ENCODE measurements at places on chromosomes 12 and 14.

DNA sequence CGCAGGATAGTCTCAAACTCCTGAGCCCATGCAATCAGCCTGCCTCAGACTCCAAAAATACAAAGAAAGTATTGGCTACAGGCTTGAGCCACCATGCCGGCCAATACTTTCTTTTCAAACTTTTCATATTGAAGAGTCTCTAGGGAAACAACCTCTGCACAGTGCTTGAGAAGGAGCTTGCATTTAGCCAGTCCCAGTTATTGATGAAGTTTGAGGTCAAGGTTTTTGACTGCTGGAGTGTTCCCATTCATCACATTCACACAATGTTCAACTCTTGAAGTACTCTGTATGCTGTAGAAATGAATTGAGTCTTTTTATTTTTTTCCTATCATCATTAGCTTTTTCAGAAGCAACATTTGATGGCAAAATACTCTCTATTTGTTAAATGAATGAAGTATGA lies 355.8 kb upstream of the E2F7 start:
- DNase-seq = no peak

DNA sequence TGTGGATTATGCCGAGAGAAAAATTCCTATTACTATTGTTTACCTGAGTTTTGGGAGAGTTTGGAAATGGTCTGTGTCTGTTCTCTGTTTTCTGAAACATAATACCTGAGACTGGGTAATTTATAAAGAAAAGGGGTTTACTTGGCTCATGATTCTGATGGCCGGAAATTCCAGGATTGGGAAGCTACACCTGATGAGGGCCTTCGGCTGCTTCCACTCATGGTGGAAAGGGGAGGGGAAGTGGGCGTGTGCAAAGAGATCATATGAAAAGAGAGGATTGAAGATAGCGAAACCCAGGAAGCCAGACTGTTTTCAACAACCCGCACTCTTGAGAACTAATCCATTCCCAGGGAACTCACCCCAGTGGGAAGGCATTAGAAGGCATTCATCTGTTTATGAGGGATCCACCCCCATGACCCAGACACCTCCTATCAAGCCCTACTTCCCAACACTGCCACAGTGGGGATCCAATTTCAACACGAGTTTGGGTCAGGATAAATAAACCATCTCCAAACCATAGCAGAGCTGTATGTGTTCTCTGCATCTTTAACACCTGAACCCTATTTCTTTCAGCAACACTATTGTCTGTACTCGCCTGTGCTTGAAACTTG lies 51.1 kb downstream of the APAF1 start:
- no peak for DNase-seq

DNA sequence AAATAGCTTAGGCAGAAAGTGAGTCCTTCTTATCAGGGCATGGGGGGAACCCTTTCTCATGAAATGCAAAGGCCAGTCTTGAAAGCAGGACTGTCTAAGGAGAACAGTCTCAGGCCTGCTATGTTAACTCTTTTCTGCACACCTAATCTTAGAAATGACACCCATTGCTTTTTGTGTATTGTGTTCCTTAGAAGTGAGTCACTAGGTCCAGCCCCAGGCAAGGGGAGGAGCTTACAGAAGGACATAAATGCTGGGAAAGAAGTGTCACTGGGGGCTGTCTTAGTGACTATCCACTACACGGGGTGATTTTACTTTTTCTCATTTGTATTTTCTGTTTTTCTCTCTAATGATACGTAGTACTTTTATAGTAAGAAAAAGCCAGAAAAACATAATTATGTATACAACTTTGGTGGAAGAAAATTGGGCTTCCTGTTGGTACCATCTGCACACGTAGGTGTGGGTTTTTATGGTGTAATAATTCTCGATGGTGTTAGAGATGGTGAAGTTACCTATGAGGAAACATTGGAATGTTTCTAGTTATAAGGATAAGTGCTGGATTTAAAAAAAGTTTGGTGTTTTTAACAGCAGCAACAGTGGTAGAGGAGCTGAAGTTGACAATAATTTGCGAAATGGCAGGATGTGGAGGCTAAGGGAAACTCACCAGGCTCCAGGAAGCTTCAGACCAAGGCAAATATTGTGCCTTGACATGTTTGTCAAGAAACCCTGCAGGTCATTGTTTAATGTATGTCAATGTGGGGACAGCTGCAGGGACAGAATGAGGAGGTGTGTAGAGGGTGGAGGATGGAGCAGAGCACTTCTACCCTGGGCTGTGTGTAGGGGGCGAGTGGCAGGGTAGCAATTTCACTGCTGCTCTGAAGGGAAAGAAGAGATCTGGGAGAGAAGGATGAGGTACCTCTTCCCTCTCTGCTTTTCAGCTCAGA lies 214.9 kb downstream of the KTN1 start:
- DNase-seq = no peak

GRCh38 chr12:120662879-120663278 lies 22.5 kb downstream of the CABP1 start:
- no peak for DNase-seq

- no peak for DNase-seq
These were observed 23.0 kb upstream of the GPR132 start for GRCh38 chr14:105087963-105088811.

GRCh38 chr12:78864870-78865463 lies 393 bp downstream of the SYT1 start:
- DNase-seq = no peak

DNA sequence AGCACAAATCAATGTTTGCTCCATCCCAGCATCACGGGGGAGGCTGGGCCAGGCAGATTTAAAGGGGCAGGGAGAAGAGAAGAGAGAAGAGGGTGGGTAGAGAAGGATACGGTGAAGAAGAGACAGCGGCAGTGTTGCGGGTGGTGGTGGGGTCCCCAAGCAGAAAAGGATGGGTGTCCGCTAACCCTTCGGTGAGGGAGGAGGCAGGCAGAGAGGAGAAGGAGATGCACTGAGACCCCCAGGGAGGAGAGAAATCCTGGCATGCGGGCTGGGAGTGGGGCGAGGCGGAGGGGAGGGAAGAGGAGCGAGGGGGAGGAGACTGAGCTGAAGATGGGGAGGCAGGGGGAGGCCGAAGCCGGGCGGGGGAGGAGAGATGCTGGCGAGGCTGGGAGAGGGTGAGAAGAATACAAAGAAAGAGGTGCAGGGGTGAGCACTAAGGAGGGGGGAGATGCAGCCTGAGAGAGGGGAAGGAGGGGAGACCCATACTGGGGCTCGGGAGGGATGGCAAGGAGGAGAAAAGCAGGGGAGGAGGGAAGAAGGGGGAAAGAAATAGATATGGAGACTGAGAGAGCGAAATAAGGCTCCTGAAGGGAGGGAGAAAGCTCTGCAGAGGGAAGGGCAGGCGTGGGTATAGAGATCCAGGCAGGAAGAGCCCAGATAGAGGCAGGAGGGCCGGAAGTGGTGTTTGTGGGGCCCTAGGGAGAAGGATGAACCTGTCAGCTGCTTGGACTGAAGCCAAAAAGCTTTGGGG lies at the start of gene JPH4:
Gene JPH4 (minus strand): TSS at position 231 of the 751 bp plus-strand sequence. CDS start 1,337 bp downstream, outside the sequence.
- no peak for DNase-seq

- DNase-seq = no peak
These were observed 417.8 kb upstream of the TMTC1 start for GRCh38 chr12:30201301-30202160.

DNA sequence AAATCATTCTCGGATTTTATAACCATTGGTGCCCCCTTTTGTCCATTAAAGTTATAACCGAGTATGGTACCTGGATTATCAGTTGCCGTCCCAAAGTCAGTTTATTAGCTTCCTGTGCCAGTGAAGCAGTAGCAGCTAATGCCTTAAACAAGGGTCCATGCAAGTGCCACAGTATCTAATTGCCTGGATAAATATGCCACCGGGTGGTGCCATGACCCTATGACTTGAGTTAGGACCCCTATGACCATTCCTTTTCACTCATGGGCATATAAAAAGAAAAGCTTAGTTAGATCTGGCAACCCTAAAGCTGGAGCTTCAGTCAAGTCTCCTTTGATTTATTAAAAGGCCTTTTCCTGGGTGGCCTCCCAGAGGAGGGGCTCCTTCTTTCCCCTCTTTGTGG lies 1314.6 kb downstream of the TMEM121 start:
- DNase-seq = no peak

- no peak for DNase-seq
These were observed 224.0 kb downstream of the TTC6 start for GRCh38 chr14:37819155-37820015.

- no peak for DNase-seq
These were observed 114.6 kb downstream of the FOXN3 start for GRCh38 chr14:89302396-89302950.

DNA sequence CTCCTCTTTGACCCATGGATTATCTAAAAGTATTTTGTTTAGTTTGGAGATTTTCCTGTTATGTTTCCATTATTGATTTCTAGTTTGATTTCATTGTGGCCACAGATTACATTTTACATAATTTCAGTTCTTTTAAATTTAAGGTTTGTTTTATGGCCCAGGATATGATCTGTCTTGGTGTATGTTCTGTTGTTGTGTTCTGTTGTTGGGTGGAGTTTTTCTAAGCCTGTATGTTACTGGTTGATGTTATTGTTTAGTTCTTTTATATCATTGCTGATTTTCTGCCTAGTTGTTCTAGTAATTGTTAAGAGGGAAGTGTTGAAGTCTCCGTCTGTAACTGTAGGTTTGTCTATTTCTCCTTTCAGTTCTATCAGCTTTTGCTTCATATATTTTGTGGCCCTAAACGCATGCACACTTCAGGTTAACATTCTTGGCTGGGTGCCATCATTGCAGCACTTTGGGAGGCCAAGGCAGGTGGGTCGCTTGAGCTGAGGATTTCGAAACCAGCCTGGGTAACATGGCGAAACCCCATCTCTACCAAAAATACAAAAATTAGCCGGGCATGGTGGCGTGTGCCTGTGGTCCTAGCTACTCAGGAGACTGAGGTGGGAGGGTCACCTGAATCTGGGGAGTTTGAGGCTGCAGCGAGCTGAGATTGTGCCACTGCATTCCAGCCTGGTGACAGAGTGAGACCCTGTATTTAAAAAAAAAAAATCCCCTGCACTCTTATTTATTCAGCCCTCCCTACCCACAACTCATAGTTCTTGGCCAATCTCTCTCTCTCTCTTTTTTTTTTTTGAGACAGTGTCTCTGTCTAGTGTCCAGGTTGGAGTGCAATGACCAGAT lies 28.1 kb upstream of the CFL2 start:
- DNase-seq = no peak

DNA sequence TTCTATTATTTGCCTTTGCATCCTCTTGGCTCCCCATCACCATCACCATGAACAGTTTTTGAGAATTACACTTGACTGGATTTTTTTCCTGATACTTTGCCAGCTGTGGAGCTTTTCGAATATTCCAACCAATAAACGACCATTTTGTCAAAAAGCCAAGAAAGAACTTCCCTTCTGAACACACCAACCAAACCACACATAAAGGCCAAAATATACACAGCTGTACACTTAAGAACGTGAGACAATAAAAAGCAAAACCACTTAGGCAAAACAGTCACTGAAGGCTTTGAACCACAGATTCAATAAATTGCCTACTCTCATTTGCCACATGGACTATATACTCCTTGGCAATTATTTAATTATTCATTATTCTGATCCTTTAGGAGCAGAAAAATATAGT lies 1.1 kb downstream of the C14orf93 start:
- no peak for DNase-seq

DNA sequence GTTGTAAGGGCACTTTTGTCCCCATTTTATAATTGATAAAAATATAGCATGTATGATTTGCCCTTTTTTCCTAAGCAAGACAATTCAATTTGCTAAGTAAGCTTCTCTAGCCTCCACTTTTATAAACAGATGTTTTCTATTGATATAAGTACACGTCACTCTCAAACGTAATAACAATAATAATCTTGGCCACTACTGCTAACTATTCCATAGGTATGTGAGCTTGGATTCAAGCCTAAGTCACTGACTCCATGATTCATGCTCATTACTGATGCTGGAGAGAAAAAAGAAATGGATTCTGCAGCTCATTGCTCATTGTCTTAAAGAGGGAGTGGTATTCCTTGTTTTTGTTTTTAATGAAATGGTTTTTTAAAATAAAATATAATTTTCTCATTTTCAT lies 661.0 kb downstream of the GALC start:
- DNase-seq = no peak

- no peak for DNase-seq
These were observed 3.0 kb upstream of the ARHGDIB start for GRCh38 chr12:14964406-14964805.

All from stimulated activated CD8-positive, alpha-beta memory T cell treated with anti-CD3 and anti-CD28 coated beads, Interleukin-15, amount 100 ng/mL, for 4 hours (primary cell).